ENCODE measurements at places on chromosomes 3 and 15. TPM values are rescaled to one million over a fixed set of nuclear protein-coding genes. Genes with fewer than 3 reads are reported as not detected.
A peak's percentile ranks its signal among the peaks of the same experiment; 100 is the strongest.

The GOLGA8N gene
- total RNA-seq, result 0.83 TPM

The SLC22A14 gene
- not detected for total RNA-seq

The MEIS2 gene
- total RNA-seq, result 48.0 TPM

The WWTR1 gene
- 47.2 TPM for total RNA-seq

The SLC2A2 gene
- total RNA-seq, result not detected

The AP3S2 gene
- 34.1 TPM for total RNA-seq

The GATA2 gene
- total RNA-seq, result 89.1 TPM

The CDCP1 gene
- total RNA-seq, result 2.1 TPM

The SI gene
- total RNA-seq, result not detected

The SMAD6 gene
- 11.8 TPM for total RNA-seq

The CCR3 gene
- total RNA-seq, result not detected

The P4HTM gene
- total RNA-seq, result 38.0 TPM

The CAMKV gene
- not detected for total RNA-seq

The DPPA2 gene
- not detected for total RNA-seq

DNA sequence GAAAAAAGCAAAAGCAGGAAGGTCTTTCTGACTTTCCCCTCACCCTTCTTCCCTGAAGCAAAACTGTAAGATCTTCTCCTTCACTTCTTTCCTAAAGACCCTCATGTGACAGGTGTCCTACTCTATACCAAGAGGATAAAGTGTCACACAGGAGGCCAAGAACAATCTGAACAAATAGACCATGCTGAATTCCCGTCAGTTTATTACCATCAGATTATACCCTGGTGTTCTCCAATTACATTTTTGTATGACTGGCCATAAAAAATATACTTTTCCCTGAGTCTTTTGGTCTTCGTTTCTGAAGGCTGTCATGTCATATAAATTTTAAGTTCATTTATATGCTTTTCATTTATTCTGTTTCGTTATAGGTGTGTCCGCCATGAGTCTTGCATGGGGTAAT is 371.4 kb upstream of the CNTN4 start:
- H3K27ac ChIP-seq, result no peak overlapping the region
- no peaks in the 10 kb centered on the region for H3K4me1 ChIP-seq
- H3K4me3 ChIP-seq, result no peak overlapping the region
- H3K36me3 ChIP-seq, result no peaks in the 10 kb centered on the region

- no peak overlapping the region for H3K27ac ChIP-seq
- H3K4me3 ChIP-seq, result no peak overlapping the region
- no peaks in the 10 kb centered on the region for H3K36me3 ChIP-seq
- no peak for DNase-seq
- H3K27me3 ChIP-seq, result no peaks in the 10 kb centered on the region
- peaks cover 5% of the 10 kb centered on the region for H3K4me1 ChIP-seq
These were observed 38.5 kb upstream of the COL8A1 start for GRCh38 chr3:99599894-99600293.

DNA sequence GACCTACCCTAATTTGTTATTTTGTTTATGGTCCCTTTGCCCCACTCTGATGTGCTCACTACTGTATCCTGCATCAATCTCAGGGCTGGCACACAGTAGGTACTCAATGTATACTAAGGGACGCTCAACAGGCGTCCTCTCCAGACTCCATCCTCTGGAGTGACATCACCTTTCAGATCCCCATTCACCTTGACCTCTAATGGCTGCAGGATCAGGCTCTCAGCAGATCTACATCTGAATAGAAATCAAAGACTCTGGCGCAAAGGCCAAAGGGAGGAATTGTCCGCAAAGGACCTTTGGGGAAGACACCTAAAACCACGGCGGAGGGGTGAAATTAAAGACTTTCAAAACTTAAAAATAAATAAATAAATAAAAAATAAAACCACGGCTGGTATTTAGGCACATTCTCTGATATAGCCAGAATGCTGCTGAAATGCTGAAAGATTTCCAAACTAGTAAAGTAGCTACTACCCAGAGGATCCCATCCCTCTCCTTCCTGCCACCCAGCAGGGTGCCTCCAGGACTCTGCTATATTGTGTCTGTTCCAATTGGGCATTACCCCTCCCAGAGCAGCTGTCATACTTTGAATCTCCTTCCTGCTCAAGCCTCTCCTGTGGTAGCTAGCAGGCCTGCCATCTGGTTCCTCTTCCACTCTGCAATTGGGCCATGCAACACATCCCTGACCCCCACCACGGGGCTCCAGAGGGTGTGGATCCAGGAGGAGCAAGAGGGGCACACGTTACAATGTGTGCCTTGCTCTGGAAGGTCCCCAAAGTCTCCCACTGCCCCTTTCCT is 6.1 kb downstream of the SHF start:
- no peak overlapping the region for H3K27ac ChIP-seq
- H3K4me3 ChIP-seq, result no peak overlapping the region
- H3K27me3 ChIP-seq, result peaks cover 23% of the 10 kb centered on the region
- DNase-seq, result no peak
- H3K4me1 ChIP-seq, result peaks cover 13% of the 10 kb centered on the region
- no peaks in the 10 kb centered on the region for H3K36me3 ChIP-seq

DNA sequence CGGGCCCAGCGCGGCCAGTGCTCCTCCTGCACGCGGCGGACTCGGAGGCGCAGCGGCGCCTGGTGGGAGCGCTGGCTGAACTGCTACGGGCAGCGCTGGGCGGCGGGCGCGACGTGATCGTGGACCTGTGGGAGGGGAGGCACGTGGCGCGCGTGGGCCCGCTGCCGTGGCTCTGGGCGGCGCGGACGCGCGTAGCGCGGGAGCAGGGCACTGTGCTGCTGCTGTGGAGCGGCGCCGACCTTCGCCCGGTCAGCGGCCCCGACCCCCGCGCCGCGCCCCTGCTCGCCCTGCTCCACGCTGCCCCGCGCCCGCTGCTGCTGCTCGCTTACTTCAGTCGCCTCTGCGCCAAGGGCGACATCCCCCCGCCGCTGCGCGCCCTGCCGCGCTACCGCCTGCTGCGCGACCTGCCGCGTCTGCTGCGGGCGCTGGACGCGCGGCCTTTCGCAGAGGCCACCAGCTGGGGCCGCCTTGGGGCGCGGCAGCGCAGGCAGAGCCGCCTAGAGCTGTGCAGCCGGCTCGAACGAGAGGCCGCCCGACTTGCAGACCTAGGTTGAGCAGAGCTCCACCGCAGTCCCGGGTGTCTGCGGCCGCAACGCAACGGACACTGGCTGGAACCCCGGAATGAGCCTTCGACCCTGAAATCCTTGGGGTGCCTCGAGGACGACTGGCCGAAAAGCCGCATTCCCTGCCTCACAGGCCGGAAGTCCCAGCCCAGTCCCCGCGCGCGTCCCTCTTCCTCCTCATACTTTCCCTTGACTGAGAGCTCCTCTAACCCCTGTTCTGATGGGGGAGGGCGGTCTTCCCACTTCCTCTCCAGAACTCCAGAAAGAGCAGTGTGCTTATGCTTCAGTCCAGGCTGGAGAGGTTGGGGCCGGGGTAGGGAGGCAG is 1.4 kb upstream of the IL17RC start:
- peaks cover 3% of the 10 kb centered on the region for H3K27me3 ChIP-seq
- no peaks in the 10 kb centered on the region for H3K36me3 ChIP-seq
- H3K4me3 ChIP-seq, result peak overlapping the region; percentile 88
- peaks cover 32% of the 10 kb centered on the region for H3K4me1 ChIP-seq
- peak overlapping the region; percentile 93 for H3K27ac ChIP-seq
- DNase-seq, result peak; percentile 51

- H3K4me1 ChIP-seq, result no peaks in the 10 kb centered on the region
- no peak for DNase-seq
- H3K27me3 ChIP-seq, result no peaks in the 10 kb centered on the region
- H3K4me3 ChIP-seq, result no peak overlapping the region
- H3K36me3 ChIP-seq, result peaks cover 5% of the 10 kb centered on the region
These were observed 261.4 kb downstream of the CNTN3 start for GRCh38 chr3:74353039-74353438.

DNA sequence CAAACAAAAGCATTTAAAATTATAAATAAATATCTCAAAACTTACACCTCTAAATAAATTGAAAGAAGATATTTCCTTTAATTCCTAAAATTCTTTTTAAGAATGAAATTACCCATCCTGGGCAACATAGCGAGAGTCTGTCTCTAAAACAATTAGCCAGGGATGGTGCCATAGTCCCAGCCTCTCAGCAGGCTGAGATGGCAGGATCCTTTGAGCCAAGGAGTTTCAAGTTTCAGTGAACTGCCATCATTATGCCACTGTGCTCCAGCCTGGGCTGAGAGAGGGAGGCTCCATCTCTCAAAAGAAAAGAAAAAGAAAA is 25.4 kb downstream of the AADAC start:
- H3K4me3 ChIP-seq, result no peak overlapping the region
- no peaks in the 10 kb centered on the region for H3K36me3 ChIP-seq
- no peak for DNase-seq
- H3K27ac ChIP-seq, result no peak overlapping the region

GRCh38 chr15:79724312-79724711 is 172.5 kb downstream of the MTHFS start:
- DNase-seq, result peak; percentile 25
- H3K27me3 ChIP-seq, result peaks cover 7% of the 10 kb centered on the region
- H3K4me1 ChIP-seq, result peaks cover 10% of the 10 kb centered on the region

- peaks cover 2% of the 10 kb centered on the region for H3K27me3 ChIP-seq
- H3K4me1 ChIP-seq, result no peaks in the 10 kb centered on the region
- DNase-seq, result no peak
These were observed 16.0 kb downstream of the SLC41A3 start for GRCh38 chr3:126067959-126068358.

DNA sequence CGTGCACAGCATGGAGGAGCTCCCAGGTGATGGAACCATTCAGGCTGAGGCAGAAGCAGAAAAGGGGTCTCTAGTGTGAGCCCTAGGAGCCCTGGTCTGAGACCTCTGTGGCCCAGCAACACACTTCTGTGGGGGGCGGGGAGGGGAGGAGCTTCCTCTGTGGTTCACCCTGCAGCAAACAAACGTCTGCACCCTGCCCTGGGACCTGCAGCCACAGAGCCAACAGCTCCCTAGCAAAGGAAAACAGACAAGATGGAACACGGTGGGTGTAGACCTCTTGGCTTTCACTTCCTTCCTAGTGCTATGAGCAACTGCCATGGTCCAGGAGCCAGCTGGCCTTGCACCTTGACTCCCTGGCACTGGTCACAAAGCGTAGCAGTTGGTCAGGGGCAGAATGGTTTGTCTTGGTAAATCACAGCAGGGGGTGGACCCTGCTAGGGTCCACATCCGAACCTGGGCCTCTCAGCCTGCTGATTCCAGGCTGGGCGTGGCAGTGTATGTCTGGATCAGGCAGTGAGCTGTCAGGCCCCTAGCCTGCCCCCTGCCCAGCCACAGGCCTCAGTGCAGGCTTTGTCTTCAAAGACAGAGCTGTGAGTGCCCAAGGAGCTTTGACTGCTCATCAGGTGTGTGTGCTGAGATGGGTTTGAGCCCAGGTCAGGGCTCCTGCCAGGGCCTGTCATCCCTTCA is 6.7 kb downstream of the AMIGO3 start:
- H3K27ac ChIP-seq, result no peak overlapping the region
- DNase-seq, result no peak
- no peak overlapping the region for H3K4me3 ChIP-seq
- peaks cover 1% of the 10 kb centered on the region for H3K4me1 ChIP-seq

DNA sequence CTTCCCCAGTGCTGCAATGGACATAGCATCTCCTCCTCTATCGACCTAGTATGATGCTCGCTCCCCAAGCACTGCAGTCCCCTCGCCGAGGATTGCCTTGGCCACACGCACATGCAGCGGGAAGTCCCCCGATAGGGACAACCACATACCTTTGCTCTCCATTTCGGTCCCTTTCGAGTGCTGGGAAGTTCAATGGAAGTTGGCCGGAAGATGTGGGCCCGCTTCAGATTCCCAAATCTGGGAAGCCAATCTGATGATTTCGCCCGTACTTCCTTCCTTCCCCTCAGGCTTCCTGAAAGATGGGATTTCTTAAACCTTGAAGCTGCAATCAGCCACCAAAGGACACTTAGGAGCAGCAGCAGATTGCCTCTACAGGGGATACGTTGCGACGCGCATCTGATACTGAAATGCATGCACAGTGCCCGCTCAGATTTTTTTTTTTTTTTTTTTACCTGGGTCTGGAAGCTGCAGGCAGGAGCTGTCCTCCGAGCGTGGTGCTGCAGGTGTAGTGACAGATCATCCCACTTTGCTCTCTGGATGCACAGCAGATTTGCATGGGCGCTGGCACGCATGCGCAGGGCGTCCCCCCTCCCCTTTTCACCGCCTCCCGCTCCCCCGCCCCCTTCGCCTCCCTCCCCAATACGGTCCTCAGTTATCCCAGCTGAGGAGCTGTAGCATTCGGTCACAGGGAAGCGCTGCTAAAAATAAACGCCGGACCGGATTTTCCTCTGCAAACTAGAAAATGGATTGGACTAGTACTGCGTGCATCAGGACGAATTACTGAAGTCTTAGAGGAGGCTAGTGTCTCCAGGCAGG is at the start of gene FGF12:
TSS of gene FGF12 (minus strand) at position 510 of the 816 bp plus-strand sequence.
- DNase-seq, result no peak
- H3K4me3 ChIP-seq, result no peak within 1 kb of the TSS
- no peaks in the 10 kb centered on the region for H3K36me3 ChIP-seq
- H3K27me3 ChIP-seq, result no peaks in the 10 kb centered on the region
- no peaks in the 10 kb centered on the region for H3K4me1 ChIP-seq

GRCh38 chr3:87121856-87122255 is 105.3 kb upstream of the CHMP2B start:
- no peak for DNase-seq
- no peak overlapping the region for H3K27ac ChIP-seq
- H3K4me3 ChIP-seq, result no peak overlapping the region

DNA sequence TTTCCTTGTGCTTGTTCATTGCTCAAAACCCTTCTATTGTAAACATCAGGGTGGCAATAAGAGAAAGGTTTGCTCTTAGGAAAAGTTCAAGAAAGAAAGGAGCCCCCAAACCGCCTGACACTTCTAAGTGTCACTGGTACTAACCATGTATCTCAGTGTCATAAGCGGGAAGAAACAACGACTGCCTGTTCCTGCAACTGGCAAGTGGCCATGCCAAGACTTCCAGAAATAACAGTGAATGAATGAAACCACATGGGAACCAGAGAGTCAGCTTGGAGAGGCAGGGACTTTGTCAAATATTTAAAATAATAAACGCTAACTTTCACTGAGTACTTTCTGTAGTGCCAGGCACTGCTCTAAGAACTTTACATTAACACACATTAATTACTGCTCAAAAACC is 1.1 kb downstream of the PLSCR2 start:
- peak overlapping the region; percentile 44 for H3K27ac ChIP-seq
- H3K36me3 ChIP-seq, result no peaks in the 10 kb centered on the region
- peaks cover 4% of the 10 kb centered on the region for H3K27me3 ChIP-seq
- peak overlapping the region; percentile 66 for H3K4me3 ChIP-seq
- DNase-seq, result peak; percentile 4
- peaks cover 54% of the 10 kb centered on the region for H3K4me1 ChIP-seq

GRCh38 chr3:78430741-78431140 is 1337.1 kb downstream of the ROBO1 start:
- no peak overlapping the region for H3K27ac ChIP-seq
- H3K27me3 ChIP-seq, result no peaks in the 10 kb centered on the region
- H3K4me1 ChIP-seq, result no peaks in the 10 kb centered on the region
- no peak overlapping the region for H3K4me3 ChIP-seq

DNA sequence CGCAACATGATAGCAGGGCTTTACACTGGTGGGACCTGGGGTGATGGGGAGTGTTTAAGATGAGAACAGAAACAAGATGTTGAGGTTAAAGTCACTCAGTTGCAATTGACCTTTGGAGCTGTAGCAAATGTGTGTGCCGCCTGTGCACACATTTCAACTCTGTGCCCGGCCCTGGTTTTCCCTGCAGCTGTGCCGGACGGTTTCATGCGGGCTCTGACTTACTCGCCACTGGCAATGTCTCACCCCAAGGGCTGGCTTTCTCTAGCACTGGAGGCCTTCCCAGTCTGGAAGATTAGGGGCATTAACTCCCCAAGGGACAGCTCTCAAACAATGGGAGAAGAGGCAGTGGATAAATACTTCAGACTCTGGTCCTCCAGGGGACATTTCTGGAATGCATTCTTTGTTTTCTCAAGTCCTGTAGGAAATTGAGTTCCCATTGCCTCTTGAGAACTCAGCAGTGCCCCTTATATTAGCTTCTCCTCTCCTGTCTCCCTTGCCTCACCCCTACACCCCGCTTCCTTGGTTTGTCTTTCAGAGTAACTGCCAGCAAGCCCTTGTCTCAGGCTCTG is 152.5 kb downstream of the EDEM1 start:
- H3K4me1 ChIP-seq, result peaks cover 10% of the 10 kb centered on the region
- H3K36me3 ChIP-seq, result no peaks in the 10 kb centered on the region
- DNase-seq, result no peak
